Kidney (tissue), 22 donors: ENCODE measurements at places on chromosomes 4 and X.

DNA sequence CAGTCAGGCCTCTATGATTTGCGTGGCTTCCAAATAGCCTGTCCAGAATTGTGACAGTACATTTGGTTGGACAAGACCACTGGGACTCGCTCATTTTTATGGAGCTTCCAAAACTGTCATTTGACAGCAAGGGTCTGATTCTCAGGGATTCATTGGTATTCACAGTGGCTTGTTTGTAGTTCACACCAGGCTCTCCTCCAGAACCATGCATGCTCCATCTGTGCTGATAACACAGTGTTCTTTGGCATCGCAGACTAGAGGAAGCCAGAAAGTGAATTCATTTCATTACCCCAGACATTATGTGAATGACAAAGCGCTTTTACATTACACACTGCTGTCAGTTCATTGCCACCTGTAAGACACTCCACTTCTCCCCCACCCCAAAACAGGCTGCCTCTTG, 208.3 kb downstream of the ARHGAP10 start:
- DNase-seq: no peak

- no peak for DNase-seq
Measured at GRCh38 chrX:119981286-119982070, 37.9 kb upstream of the NKAP start.

DNA sequence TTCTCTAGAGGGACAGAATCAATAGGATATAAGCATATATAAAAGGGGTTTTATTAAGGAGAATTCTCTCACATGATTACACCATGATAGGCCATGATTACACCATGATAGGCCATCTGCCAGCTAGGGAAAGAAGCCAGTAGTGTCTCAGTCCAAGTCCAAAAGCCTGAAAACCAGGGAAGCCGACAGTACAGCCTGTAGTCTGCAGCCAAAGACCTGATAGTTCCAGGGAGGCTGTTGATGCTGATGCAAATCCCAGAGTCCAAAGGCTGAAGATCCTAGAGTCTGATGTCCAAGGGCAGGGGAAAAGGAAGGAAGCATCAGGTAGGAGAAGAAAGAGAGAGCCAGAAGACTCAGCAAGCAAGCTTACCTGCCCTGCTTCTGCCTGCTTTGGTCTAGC, 411.3 kb upstream of the EMCN start:
- DNase-seq: no peak

- DNase-seq: no peak
Measured at GRCh38 chr4:89491761-89492160, 184.2 kb upstream of the GPRIN3 start.

GRCh38 chr4:168995537-168996295, 14.3 kb downstream of the CBR4 start:
- DNase-seq: peak; percentile 82

GRCh38 chr4:103123114-103123513, 23.5 kb upstream of the BDH2 start:
- DNase-seq: no peak

- no peak for DNase-seq
Measured at GRCh38 chr4:14315129-14315528, 687.2 kb upstream of the CPEB2 start.

GRCh38 chr4:164215113-164215741, 538.7 kb upstream of the SMIM31 start:
- no peak for DNase-seq

- no peak for DNase-seq
Measured at GRCh38 chr4:76488888-76489685, 54.1 kb downstream of the SHROOM3 start.

GRCh38 chrX:74922922-74923543, 2.2 kb downstream of the NEXMIF start:
- no peak for DNase-seq

DNA sequence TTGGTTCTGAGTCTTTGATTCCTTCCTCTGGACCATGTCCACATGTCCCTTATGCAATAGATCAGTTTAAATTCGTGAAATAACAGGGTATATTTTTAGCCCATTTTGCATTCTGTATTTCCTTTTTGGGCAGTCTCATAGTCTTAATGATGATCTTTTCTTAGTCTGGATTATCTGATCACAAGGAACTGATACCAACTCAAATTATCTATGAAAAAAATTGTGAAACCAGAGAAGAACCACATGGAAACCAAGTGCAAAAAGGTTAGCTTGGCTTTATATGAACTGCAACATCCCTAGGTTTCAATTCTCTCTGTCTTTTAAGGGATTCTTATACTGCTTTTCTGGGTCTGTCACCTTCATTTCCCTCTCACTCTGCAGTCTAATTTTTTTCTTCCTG, 608.6 kb upstream of the AADAT start:
- DNase-seq: no peak

GRCh38 chrX:23338334-23338733, 3.7 kb downstream of the PTCHD1 start:
- no peak for DNase-seq

GRCh38 chrX:24838629-24839028, 144.9 kb downstream of the POLA1 start:
- no peak for DNase-seq

GRCh38 chr4:141311246-141312204, 90.8 kb downstream of the ZNF330 start:
- no peak for DNase-seq

DNA sequence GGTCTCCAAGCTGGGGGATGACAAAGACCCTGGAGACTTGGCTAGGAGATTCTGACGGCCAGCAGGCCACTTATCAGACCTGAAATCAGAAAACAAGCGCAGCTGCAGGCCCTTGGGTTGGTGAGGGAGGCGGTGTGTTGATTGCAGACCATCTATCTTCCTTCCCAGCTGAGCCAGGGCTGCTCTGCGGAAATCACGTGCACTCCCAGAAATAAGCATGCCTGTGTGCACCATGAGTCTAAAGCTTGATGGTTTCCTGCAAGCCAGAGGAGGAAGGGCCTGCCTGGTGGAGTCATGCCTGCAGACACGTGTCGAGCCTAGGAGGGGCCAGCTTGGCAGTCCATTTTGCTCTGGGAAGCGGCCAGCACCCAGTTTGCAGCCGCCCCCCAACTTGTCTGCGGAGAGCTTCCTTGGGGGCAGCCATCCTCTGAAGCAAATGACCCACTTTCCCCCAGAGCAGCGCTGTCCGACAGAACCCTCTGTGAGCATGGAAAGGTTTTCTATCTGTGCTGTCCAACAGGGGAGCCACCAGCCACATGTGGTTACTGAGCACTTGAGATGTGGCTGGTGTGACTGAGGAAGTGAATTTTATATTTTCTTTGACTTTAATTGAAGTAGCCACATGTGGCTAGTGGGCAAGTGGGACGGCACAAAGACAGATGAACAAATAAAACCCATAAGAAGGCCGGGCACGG, 175.7 kb upstream of the BCOR start:
- peak; percentile 73 for DNase-seq

DNA sequence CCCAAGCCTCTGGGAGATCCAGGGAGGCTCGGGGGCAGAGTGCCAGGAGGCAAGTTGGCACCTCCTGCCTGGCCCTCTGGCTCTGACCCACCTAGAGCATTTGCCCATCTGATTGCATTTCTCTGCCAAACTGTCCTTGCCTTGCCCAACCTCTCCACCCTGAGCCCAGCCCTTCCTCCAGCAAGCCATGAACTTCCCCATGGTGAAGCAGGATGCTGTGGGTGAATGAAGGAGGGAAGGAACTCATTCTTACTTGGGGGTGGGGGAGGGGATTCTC, 9.3 kb upstream of the CNGA2 start:
- DNase-seq: no peak

DNA sequence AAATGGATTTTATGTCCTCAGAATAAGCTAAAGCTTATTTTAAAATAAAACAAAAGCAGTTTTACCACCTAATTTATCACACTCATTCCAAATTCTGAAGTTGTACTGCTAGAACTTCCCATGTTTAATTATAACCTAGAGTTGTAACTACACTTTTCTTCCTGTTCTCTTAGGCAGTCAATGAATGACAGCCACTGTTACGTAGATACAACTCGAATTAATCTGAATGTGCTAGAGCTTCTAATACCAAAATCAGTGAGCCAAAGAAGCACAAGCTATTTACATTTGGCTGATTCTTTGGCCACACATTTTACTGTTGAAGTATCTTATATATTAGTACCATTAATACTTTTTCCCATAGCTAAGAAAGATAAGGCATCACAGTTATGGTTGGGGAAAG, 99.0 kb upstream of the FTHL17 start:
- DNase-seq: no peak

- no peak for DNase-seq
Measured at GRCh38 chr4:8891646-8892555, 20.3 kb upstream of the HMX1 start.

DNA sequence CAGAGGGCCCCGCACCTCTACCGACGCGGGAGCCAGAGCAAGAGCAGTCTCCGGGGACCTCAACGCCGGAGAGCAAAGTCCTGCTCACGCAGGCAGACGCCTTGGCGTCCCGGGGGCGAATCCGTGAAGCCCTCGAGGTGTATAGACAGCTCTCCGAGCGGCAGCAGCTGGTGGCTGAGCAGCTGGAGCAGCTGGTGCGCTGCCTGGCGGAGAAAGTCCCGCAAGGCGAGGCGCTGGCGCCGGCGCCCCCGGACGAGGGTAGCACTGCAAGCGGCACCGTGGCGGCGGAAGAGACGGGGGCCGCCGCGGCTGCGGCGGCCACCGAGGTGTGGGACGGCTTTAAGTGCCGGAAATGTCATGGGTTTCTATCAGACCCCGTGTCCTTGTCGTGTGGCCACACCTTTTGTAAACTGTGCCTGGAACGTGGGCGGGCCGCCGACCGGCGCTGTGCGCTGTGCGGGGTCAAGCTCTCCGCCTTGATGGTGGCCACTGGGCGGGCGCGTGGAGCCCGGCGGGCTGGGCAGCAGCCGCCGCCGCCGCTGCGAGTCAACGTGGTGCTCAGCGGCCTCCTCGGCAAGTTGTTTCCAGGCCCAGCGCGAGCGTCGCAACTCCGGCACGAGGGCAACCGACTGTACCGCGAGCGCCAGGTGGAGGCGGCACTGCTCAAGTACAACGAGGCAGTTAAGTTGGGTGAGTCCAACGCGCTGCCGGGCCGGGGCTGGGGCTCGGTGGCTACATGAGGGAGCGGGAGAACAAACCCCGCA, 672 bp downstream of the LONRF3 start:
- DNase-seq: peak; percentile 55

DNA sequence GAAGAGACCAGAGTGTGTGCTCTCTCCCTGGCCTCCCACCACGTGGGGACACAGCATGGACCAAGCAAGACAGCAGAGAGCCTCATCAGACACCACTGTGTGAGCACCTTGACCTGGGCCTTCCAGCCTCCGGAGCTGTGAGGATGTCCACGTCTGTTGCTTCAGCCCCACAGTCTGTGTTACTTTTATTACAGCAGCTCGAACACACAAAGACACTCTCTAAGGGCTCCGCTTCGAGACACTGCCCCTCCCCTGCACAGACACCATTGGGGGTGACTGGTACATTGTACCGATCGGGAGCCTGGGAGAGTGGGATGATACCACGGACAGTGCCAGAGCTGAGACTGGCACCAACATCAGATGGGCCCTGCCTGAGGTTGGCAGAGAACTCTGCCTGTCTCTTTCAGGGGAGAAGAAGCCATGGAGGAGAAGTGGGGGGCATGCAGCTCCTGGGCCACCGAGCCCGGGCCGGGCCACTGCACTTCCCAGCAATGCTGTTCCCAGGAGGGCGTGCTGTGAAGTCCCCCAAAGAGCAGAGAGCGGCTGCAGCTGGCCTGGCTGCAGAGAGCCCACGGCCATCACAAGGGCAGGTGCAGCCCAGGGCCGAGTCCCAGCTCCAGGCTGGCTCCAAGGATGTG, 48.1 kb upstream of the HMX1 start:
- no peak for DNase-seq

DNA sequence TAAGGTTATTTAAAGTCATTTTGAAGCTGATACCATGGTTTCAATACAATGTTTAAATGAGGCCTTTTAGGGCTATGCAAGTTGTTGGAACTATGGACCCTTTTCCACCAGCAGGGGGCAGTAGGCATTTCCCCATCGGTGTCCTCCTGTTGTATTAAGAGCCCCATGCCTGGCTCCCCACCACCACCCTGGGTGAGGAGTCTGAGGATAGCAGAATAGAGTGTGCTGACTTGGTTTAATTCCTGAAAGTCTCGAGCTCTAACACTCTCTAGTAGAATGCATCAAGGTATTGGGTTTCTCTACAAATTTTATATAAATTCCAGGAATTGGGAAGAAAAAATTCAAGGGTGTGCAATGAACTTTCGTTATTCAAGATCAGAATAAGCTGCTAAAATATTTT, 234.8 kb upstream of the JADE1 start:
- peak; percentile 66 for DNase-seq

- DNase-seq: no peak
Measured at GRCh38 chrX:118706681-118707080, 20.7 kb upstream of the IL13RA1 start.

GRCh38 chr4:37812713-37813112, 13.8 kb upstream of the PGM2 start:
- DNase-seq: no peak

DNA sequence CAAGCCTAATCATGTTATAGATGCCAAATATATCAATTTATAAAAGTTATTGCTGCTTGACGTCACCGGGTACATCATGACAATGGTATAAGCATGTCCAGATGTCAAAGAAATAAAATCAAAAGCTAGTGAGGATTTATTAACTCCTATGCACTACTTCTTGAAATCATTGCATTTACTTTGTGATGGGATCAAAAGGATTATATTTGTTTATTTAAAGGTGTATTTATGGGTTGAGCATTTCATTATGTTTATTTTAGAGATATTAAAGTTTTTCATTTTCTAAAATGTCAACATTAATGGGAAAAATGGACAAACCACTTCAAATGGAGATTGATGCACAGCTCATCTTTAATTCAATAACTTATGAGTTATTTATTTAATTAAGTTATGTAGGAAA, 277.8 kb downstream of the EPHA5 start:
- DNase-seq: no peak

GRCh38 chr4:17613761-17614415, 553 bp upstream of the MED28 start:
- DNase-seq: peak; percentile 58

DNA sequence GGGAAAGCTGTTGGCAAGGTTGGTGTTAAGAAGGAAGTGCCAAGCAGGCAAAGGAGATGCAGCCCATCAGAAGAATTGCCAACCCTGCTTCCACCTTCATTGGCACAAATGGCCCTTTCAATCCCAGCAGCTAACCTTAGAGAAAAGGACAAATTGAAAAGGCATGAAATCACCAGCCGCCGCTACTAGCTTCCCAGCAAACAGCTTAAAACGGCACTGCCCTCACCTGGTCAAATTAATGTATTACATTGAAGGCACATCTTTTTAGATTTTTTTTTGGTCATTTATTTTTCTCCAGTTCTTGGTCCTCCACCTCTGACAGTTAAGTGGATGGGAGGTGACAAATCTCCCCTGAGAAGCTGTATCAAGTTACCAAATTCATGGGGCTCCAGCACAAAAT, 51.0 kb upstream of the NHSL2 start:
- DNase-seq: peak; percentile 68

DNA sequence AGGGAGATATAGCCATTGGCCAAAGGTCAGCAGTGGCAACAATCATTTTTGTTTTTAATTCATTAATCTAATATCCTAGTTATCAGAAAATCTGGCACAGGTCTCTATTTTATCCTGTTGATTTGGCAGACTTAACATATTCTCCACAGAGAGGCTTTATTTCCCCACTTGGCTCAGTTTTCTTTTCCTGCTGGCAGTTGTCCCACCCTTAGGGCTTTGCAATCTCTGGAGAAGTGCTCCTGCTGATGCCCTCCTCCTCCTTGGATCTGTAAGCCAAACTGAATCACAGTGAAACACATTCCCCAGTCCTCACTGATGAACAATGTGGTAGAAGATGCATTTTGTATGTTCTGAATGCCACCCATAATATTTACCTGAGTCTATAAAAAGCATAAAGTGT, 889.7 kb downstream of the PDHA2 start:
- no peak for DNase-seq

- DNase-seq: no peak
Measured at GRCh38 chrX:23779025-23779424, 3.9 kb upstream of the SAT1 start.

GRCh38 chr4:165393051-165393450, 14.2 kb downstream of the CPE start:
- no peak for DNase-seq
